ENCODE measurements at places on chromosomes 5 and 9. TPM values are rescaled to one million over a fixed set of nuclear protein-coding genes. Genes with fewer than 3 reads are reported as not detected.

DNA sequence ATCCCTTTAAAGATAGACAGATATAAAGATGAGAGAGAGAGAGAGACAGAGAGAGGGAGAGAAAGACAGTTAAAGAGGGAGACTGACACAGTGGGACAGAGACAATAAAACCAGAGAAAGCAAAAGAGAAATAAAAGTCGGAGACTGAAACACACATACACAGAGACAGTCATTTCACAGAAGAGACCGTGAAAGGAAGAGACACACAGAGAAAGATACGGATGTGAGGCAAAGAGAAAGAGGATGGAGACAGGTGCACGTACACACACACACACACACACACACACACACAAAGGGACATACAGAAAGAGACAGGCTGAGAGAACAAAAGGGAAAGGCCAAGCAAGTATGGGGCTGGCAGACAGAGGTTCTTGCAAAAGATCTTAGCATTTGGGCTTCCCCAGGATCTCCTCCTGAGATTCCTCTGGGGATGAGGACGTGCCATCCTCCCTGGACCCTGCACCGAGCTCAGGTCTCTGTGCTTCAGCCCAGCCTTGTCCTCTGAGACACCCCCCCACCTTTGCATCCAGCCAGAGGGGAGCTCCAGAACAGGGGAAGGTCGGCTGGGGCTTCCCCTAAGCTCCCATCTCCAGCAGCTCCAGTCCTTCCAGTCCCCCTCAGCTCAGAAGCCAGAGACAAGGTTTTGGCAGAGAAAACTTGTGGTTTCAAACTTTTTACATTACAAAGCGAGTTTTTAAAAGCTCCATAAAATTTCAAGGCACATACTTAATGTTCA is 318.4 kb upstream of the PANK3 start:
- H3K4me3 ChIP-seq, result no peak overlapping the region
- no peaks in the 10 kb centered on the region for H3K4me1 ChIP-seq
- DNase-seq, result no peak
- H3K27ac ChIP-seq, result no peak overlapping the region
- no peaks in the 10 kb centered on the region for H3K36me3 ChIP-seq

DNA sequence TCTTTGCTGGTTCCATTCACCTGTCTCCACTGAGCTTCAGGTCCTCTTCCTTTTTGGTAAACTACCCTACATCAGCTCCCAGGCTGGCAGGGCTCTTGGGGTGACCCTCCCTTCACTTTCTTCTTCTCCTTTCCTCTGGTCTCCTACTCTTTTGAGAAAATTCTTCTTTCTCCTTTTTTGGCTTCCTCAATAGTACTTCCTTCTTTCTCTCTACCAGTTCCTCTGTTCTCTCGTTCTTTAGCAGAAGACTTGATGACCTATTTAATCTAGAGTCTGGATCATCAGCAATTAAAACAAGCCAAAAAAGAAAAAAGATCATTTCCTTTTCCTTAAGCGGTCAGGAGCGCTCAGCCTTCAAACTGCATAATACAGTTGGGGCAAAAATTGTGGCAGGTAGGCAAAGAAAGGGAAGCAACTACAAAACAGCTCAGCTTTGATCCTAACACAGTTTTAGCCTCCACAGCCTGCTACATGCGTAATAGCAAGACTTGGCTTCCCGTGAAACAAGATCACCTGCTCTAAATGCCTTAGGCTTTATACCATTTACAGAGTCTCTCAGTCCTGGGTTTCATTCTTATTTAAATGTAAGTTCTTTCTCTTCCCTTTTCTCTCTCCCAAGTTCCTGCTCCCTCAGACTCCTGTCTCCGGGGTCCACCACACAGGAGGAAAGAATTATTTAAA is 14.0 kb upstream of the GSN start:
- H3K27ac ChIP-seq, result no peak overlapping the region
- H3K36me3 ChIP-seq, result no peaks in the 10 kb centered on the region
- H3K4me3 ChIP-seq, result no peak overlapping the region
- no peak for DNase-seq
- no peaks in the 10 kb centered on the region for H3K27me3 ChIP-seq

GRCh38 chr5:2465383-2465782 is 286.1 kb downstream of the IRX2 start:
- peaks cover 13% of the 10 kb centered on the region for H3K27me3 ChIP-seq
- H3K27ac ChIP-seq, result no peak overlapping the region
- no peak overlapping the region for H3K4me3 ChIP-seq
- H3K4me1 ChIP-seq, result no peaks in the 10 kb centered on the region
- H3K36me3 ChIP-seq, result peaks cover 6% of the 10 kb centered on the region

DNA sequence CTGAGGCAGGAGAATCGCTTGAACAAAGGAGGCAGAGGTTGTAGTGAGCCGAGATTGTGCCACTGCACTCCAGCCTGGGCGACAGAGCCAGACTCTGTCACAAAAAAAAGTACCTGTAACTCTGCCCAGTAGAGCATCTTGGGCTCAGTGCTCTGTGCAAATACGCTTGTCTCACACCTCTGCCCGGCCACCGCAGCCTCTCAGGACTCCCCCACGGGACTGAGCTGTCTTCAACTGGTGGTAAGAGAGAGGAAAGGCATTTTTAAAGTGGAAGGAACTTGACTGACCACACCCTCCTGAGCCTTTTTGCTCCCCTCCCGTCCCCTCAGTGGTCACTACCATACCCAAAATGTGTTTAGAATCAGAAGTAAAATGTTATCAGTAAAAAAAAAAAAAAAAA is 174.3 kb upstream of the PIK3R1 start:
- H3K27me3 ChIP-seq, result no peaks in the 10 kb centered on the region
- no peak overlapping the region for H3K27ac ChIP-seq
- no peak overlapping the region for H3K4me3 ChIP-seq

DNA sequence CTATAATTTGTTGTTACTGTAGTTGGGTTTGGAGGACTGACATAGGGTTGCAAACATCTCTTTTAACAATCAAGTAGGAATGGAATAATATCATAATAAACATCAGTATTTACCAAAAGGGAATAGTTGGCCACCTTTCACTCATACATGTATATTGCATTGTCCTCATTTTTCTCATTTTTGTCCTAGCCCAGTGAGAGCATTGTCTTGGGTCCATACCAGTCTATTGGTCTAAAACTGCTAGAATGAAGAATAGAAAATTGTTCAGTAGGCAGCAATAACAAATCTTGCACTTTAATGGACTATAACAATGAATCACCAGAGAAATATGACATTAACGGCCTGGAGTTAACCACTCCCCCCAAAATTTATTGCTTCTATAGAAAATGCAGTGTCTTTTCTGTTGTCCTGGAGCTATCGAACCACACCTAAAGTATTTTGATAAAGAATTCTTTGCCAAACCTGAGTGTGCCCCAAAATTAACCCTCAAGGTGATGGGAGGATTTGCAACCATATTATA is 80.9 kb upstream of the IL33 start:
- no peak for DNase-seq
- H3K4me3 ChIP-seq, result no peak overlapping the region
- H3K36me3 ChIP-seq, result no peaks in the 10 kb centered on the region
- no peaks in the 10 kb centered on the region for H3K27me3 ChIP-seq
- no peak overlapping the region for H3K27ac ChIP-seq
- H3K4me1 ChIP-seq, result no peaks in the 10 kb centered on the region

- no peak for DNase-seq
- H3K4me3 ChIP-seq, result no peak overlapping the region
- no peaks in the 10 kb centered on the region for H3K36me3 ChIP-seq
- H3K4me1 ChIP-seq, result no peaks in the 10 kb centered on the region
These were observed 394.4 kb upstream of the ZNF608 start for GRCh38 chr5:125140855-125141254.

The SAP30L gene
- 45.9 TPM for total RNA-seq

DNA sequence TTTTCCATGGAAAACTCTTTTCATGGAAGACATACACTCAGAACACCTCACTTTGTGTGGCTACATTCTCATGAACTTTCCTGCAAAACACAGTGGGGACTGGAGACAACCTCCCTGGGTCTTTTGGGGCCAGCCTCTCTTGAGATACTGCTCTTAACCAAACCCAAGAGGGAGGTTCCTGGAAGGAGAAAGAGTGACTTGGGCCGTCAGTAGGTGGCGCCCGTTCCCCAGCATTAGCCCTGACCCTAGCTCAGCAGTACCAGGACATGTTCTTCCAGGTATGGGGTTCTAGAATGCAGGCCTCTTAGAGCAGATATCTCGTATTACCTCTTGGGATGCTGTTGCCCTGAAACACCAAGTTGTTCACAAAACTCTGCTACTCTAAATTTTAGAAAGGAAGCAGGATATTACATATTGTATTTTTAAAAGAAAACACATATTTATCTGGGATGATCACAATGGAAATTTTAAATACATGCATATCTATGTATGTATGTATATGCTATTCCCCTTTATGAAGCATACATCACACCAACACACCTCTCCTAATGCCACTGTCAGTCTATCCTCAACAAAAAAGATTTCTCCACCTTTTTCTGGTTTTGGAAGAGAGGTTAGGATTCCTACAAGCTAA is 15.8 kb upstream of the GLIS3 start:
- no peaks in the 10 kb centered on the region for H3K27me3 ChIP-seq
- H3K4me3 ChIP-seq, result no peak overlapping the region

DNA sequence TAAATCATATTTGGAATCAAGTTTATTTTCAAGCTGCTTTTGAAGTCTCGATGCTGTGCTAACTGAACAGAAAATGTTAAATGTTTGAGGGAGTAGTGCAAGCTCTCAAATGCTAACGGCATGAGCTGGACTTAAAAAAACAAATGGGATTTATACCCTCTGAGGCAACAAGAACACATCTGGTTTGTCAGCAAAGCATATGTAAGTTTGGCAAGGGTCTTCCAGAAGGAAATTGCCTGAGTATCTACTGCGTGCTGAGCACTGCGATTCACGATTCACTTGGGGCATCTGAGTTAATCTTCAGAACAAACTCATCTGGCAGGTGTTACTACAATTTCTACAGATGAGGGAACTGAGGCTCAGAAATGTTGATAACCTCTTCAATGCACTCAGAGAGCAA is 98.4 kb upstream of the C9orf72 start:
- peaks cover 13% of the 10 kb centered on the region for H3K27me3 ChIP-seq
- no peak for DNase-seq
- H3K27ac ChIP-seq, result no peak overlapping the region
- H3K4me1 ChIP-seq, result no peaks in the 10 kb centered on the region
- H3K4me3 ChIP-seq, result no peak overlapping the region
- no peaks in the 10 kb centered on the region for H3K36me3 ChIP-seq

The ZNF658 gene
- 5.3 TPM for total RNA-seq

DNA sequence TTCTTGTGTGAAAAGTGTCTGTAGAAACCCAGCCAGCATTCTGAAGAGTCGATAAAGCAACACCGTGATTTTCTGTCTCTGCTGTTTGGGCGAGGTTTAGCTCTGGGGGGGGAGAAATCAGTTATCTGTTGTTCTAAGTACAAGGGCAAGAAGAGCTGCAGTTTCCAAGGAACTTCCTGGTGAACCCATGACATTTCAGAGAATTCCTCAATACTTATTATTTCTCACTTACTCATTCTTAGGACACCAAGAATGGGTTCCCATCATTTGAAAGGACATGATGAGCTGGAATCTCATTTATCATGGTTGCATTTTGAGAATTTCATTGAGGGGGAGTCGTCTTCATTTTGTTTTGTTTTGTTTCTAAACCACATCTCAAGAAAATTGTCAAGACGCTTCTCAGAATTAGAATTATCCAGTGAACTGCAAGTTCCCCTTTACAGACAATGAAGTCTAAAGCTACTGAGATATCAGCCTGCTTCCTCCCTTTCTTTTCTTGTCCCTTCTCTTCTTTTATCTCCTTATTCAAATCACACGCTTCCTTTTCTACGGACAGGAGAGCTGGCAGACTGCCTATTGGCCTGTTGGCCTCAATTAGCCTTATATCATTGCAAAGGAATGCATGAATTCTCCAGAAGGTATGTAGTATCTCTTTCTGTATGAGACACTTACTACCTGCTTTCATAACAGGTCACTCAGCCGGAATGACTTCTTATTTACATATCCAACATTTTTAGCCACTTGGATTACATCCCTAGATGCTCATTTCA is 53.7 kb downstream of the ZNF462 start:
- H3K36me3 ChIP-seq, result peaks cover 19% of the 10 kb centered on the region
- H3K4me1 ChIP-seq, result peaks cover 44% of the 10 kb centered on the region
- H3K27ac ChIP-seq, result peak overlapping the region; percentile 39
- H3K27me3 ChIP-seq, result no peaks in the 10 kb centered on the region

DNA sequence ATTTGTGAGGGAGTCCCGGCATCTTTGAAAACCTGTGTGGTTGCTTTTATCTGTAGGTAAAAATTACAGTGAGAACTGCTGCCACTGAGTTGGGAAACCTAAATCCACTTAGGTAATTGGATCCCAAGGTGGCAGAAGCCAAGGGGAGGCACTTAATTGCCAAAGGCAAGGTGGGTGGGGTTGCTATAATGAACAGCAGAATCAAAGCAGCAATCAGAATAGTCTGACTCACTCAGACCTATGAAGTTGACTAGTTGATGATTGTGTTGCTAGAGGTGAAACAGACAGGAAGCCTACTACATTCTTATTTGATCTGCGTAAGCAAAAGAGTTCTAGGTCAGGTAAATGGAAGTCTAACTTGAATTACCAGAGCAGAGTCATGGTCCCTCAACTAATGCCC is 17.3 kb upstream of the BICD2 start:
- H3K4me1 ChIP-seq, result peaks cover 13% of the 10 kb centered on the region
- H3K4me3 ChIP-seq, result no peak overlapping the region
- no peaks in the 10 kb centered on the region for H3K27me3 ChIP-seq
- no peaks in the 10 kb centered on the region for H3K36me3 ChIP-seq
- DNase-seq, result peak; percentile 83

The OBP2B gene
- not detected for total RNA-seq

GRCh38 chr5:154334406-154335064 is 111.3 kb upstream of the SAP30L start:
- H3K36me3 ChIP-seq, result peaks cover 19% of the 10 kb centered on the region
- no peak overlapping the region for H3K27ac ChIP-seq
- H3K4me3 ChIP-seq, result no peak overlapping the region
- no peak for DNase-seq
- no peaks in the 10 kb centered on the region for H3K4me1 ChIP-seq

DNA sequence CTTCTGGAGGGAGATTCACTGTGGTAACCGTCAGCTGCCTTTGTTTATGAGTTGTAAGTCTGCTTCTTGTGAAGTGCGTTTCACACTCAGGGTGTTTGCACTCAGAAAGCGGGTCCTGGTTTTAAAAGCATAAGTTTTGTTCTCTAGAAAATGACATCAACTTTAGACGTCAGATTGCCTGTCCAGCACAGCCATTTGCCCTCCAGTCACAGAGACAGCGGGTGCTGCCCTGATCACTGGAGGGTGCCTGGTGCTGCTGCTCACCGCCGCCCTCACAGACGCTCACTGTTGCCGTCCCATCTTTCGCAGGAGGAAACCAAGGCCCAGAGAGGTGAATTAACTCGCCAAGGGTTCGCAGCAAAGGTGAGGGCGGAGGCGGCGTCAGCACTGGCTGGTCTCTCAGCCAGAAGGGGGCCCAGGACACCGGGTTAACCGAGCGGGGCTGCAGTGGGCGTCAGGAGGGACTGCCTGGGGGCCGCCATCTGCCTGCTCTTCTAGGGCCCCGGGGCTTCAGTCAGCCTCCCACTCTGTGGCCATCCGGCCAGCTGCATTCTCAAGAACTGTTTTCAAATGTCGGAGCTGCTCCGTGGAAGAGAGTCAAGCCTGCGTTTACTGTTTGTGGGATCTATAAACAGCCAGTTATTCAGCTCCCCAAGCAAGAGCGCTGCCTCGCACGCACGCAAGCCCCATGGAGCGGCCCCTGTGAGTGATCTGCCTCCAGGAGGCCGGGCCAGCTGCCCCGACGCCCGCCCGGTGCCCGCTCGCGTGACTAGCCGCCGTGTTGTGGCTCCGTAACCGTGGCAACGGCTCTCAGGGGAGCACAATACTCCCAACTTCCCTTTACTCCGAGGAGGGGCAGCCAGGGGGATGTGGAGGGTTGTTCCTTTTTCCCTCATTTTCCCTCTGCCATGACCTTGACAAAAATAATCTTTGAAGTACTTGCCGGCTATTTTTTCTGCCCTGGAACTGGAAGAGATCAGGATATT is 43.4 kb upstream of the EXOC3 start:
- no peaks in the 10 kb centered on the region for H3K4me1 ChIP-seq
- H3K36me3 ChIP-seq, result no peaks in the 10 kb centered on the region
- H3K27me3 ChIP-seq, result no peaks in the 10 kb centered on the region
- no peak overlapping the region for H3K27ac ChIP-seq
- H3K4me3 ChIP-seq, result no peak overlapping the region

All from MCF 10A (cell line).